ENCODE measurements at places on chromosomes 4 and X.

- H3K4me1 ChIP-seq, result peaks cover 6% of the 10 kb centered on the region
- H3K4me3 ChIP-seq, result no peak overlapping the region
- no peak overlapping the region for H3K27ac ChIP-seq
- no peaks in the 10 kb centered on the region for H3K27me3 ChIP-seq
Observed at GRCh38 chrX:22122510-22122909, 90.4 kb downstream of the PHEX start.

DNA sequence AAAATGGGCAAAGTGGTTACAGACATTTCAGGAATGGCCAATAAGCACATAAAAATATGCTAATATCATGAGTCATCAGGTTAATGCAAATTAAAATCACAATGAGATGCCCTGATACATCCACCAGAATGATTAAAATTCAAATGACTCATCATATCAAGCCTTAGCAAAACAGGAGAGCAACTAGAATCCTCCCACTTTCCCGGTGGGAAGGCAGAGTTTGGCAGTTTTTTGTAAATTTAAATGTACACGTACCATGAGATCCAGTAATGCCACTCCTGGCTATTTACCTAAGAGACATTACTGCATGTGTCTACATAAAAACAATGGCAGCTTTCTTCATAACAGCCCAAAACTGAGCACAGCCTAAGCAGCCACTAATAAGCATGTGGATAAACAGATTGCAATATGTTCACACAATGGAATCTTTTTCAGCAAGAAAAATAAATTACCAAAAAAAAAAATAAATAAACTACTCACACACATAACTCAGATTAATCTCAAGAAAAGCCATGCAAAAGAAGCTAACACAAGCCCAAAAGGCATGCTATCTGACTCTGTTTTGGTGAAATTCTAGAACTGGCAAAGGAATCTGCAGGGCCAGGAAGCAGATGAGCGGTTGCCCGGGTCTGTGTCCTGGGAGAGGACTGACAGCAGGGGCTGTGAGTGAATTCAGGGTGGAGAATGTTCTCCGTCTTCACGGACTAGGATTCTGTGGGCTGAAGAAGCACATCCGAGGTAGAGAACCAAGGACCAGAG is 48.8 kb downstream of the AFAP1 start:
- H3K27me3 ChIP-seq, result no peaks in the 10 kb centered on the region
- peak overlapping the region; percentile 27 for H3K27ac ChIP-seq
- H3K36me3 ChIP-seq, result no peaks in the 10 kb centered on the region
- H3K4me3 ChIP-seq, result no peak overlapping the region

GRCh38 chr4:169050881-169051760 is 41.1 kb upstream of the CBR4 start:
- no peaks in the 10 kb centered on the region for H3K36me3 ChIP-seq
- H3K4me3 ChIP-seq, result no peak overlapping the region
- H3K27me3 ChIP-seq, result peaks cover 15% of the 10 kb centered on the region

- H3K4me3 ChIP-seq, result no peak overlapping the region
- H3K27ac ChIP-seq, result no peak overlapping the region
- DNase-seq, result no peak
- H3K36me3 ChIP-seq, result no peaks in the 10 kb centered on the region
Observed at GRCh38 chr4:186689476-186689875, 34.2 kb downstream of the FAT1 start.

- DNase-seq, result no peak
- no peaks in the 10 kb centered on the region for H3K4me1 ChIP-seq
- H3K27ac ChIP-seq, result no peak overlapping the region
- H3K4me3 ChIP-seq, result no peak overlapping the region
Observed at GRCh38 chrX:153917869-153918268, 8.2 kb downstream of the ARHGAP4 start.

GRCh38 chr4:153036931-153037482 is 100.9 kb downstream of the FHDC1 start:
- H3K4me1 ChIP-seq, result no peaks in the 10 kb centered on the region
- H3K36me3 ChIP-seq, result no peaks in the 10 kb centered on the region
- H3K4me3 ChIP-seq, result no peak overlapping the region
- no peak overlapping the region for H3K27ac ChIP-seq
- DNase-seq, result no peak

DNA sequence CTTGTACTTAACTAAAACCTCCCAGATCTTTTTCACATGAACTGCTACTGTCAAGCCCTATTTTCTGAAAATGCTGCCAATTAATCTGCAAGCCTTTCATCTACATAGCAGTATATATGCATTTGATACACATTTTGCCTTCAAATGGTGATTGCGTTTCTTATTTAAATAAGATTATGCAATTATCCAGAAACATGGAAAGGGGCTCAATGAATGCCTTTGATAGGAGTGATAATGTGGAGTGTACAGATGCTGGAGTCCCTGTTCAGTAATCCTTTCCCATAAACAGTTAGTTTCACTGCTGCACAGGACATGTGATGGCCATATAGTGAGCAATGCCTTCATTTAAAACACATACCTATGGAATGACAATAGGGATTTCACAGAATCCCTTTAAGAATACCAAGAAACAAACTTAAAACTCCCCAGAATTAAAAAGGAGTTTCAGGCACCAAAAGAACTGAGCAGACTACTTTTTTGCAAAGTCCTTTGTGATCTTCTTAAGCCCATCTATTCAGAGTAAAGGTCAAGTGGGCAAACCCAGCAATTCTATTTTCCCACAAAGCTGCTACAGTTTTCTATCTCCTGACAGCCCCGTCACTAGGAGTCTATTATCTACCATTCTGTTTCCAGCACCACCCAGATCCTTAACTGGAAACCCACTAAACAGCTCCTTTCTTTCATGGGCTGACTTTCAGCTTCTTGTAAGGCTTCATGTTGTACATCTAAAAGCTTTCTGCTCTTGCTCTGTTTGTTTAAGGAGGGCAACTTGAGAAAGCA is 120.3 kb downstream of the UNC5C start:
- peak; percentile 19 for DNase-seq
- no peak overlapping the region for H3K4me3 ChIP-seq
- peak overlapping the region; percentile 91 for H3K27ac ChIP-seq

- no peaks in the 10 kb centered on the region for H3K27me3 ChIP-seq
- H3K36me3 ChIP-seq, result no peaks in the 10 kb centered on the region
- H3K27ac ChIP-seq, result peak overlapping the region; percentile 65
- H3K4me1 ChIP-seq, result peaks cover 27% of the 10 kb centered on the region
- peak; percentile 60 for DNase-seq
Observed at GRCh38 chr4:7256984-7257810, 64.9 kb downstream of the SORCS2 start.

GRCh38 chrX:77087529-77088169 is 359.5 kb upstream of the FGF16 start:
- H3K27me3 ChIP-seq, result no peaks in the 10 kb centered on the region
- no peak overlapping the region for H3K27ac ChIP-seq
- H3K4me1 ChIP-seq, result no peaks in the 10 kb centered on the region

DNA sequence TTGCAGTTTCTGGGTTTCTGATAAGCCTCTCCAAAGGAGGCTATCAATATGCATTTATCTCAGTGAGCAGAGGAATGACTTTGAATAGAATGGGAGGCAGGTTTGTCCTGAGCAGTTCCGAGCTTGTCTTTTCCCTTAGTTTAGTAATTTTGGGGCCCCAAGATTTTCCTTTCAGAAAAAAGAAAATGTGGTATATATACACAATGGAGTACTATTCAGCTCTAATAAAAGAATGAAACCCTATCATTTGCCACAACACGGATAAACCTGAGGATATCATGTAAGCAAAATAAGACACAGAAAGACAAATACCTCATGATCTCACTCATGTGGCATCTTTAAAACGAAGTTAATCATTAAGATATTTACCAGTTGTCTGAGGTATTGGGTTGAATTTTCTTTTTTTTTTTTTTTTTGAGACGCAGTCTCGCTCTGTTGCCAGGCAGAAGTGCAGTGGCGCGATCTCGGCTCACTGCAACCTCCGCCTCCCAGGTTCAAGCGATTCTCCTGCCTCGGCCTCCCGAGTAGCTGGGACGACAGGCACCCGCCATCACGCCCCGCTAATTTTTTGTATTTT is 540 bp downstream of the ZNF721 start:
- peaks cover 3% of the 10 kb centered on the region for H3K36me3 ChIP-seq
- DNase-seq, result no peak
- H3K4me3 ChIP-seq, result peak overlapping the region; percentile 80
- H3K27me3 ChIP-seq, result no peaks in the 10 kb centered on the region
- peak overlapping the region; percentile 81 for H3K27ac ChIP-seq

DNA sequence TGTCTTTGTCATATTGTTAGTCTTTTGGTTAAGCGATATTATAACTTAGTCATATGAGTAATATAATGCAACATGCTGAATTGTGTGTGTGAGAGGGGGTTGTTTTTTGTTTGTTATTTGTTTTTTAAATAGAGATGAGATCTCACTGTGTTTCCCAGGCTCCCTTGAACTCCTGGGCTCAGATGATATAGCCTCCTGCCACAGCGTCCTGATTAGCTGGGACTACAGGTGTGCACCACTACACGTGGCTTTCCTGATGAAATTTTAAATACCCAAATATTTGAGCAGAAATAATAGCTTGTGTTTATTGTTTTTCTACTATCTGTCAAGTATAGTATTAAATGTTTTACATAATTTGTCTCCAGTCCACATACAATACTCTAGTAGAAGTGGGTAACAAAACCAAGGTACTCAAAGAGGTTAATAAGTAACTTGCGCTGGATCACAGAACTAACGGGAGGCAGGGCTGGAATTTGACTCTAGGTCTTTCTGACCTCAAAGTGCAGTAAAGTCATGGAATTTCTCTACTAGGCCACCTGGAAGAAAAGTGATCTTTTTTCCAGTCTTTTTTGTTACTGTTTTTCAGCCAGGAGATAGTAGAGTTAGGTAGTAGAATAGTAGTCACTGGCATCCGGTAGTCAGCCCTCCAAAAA is 47.8 kb downstream of the CLCN3 start:
- no peak for DNase-seq
- H3K4me3 ChIP-seq, result no peak overlapping the region
- H3K27ac ChIP-seq, result no peak overlapping the region
- H3K4me1 ChIP-seq, result peaks cover 21% of the 10 kb centered on the region
- H3K36me3 ChIP-seq, result no peaks in the 10 kb centered on the region
- no peaks in the 10 kb centered on the region for H3K27me3 ChIP-seq

- DNase-seq, result peak; percentile 70
- no peak within 1 kb of the TSS for H3K27ac ChIP-seq
- H3K27me3 ChIP-seq, result peaks cover 29% of the 10 kb centered on the region
- H3K4me3 ChIP-seq, result peak within 1 kb of the TSS; percentile 72
- no peaks in the 10 kb centered on the region for H3K4me1 ChIP-seq
Observed at GRCh38 chr4:25030277-25031076, at the start of gene LGI2. TSS of gene LGI2 (minus strand) at chr4:25030946. CDS start at chr4:25030693, 253 bp downstream.

- peak; percentile 37 for DNase-seq
- no peaks in the 10 kb centered on the region for H3K36me3 ChIP-seq
Observed at GRCh38 chrX:95076449-95076848, 1402.4 kb downstream of the FAM133A start.

DNA sequence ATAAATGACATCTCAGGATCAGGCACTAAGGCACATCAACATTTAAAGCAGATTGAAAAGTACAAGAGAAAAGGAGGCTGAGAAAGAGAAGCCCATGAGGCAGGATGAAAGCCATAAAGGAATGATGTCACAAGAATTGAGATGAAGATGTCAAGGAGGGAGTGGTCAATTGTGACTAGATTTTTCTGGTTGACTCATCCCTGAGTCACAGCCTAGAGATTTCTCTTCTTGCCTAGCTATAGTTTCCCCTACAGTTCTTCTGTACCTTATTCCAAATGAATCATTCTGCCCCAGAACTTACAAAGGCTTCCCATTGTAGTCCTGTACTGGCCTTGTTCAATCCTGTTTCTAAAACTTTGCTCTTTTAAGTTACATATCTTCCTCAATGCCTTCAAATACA is 3.4 kb upstream of the USP53 start:
- no peak overlapping the region for H3K4me3 ChIP-seq
- H3K4me1 ChIP-seq, result peaks cover 35% of the 10 kb centered on the region
- no peaks in the 10 kb centered on the region for H3K36me3 ChIP-seq
- no peak for DNase-seq
- no peak overlapping the region for H3K27ac ChIP-seq

- H3K4me3 ChIP-seq, result no peak overlapping the region
- H3K36me3 ChIP-seq, result peaks cover 40% of the 10 kb centered on the region
- no peak for DNase-seq
- H3K27ac ChIP-seq, result no peak overlapping the region
- no peaks in the 10 kb centered on the region for H3K27me3 ChIP-seq
Observed at GRCh38 chr4:119244344-119244743, 31.8 kb downstream of the USP53 start.

GRCh38 chr4:93174598-93174997 is 654.0 kb upstream of the ATOH1 start:
- no peak overlapping the region for H3K27ac ChIP-seq
- no peak for DNase-seq
- H3K4me3 ChIP-seq, result no peak overlapping the region

GRCh38 chr4:118335324-118335723 is 17.5 kb downstream of the PRSS12 start:
- no peaks in the 10 kb centered on the region for H3K4me1 ChIP-seq
- H3K4me3 ChIP-seq, result no peak overlapping the region
- H3K27ac ChIP-seq, result no peak overlapping the region
- no peak for DNase-seq
- H3K36me3 ChIP-seq, result no peaks in the 10 kb centered on the region
- no peaks in the 10 kb centered on the region for H3K27me3 ChIP-seq

- DNase-seq, result no peak
- H3K4me1 ChIP-seq, result no peaks in the 10 kb centered on the region
- H3K27ac ChIP-seq, result no peak overlapping the region
- H3K4me3 ChIP-seq, result no peak overlapping the region
- peaks cover 7% of the 10 kb centered on the region for H3K27me3 ChIP-seq
Observed at GRCh38 chr4:1502501-1502886, 96.3 kb upstream of the NKX1-1 start.

DNA sequence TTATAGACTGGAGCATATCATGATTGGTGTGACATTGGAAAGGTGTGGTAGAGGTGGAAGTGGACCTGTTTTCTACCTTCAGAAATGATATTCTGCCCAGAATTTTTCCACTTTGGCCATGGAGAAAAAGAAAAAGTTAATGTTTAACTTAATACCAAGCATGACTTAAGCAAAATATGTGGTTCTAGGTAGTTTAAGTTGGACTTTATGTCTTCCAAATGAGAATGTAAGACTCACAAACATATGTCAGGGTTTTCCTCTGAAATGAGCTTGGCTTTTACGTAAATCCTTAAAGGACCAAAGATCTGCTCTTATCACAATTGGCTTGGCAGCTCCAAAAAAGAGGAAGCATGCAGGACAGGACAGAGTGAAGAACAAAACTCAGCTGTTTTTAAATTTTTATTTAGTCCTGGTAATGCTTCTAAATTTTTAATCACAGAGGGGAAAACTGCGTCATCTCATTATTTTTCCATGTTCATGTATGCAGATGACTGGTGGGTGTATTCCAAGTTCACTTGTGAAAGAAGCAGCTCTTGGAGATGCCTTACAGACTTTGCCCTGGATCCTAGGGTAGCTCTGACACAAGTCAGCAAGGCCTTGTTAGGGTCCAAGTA is 98.2 kb downstream of the ANK2 start:
- H3K4me3 ChIP-seq, result peak overlapping the region; percentile 27
- H3K4me1 ChIP-seq, result peaks cover 29% of the 10 kb centered on the region
- no peaks in the 10 kb centered on the region for H3K27me3 ChIP-seq
- DNase-seq, result no peak

All from cardiac muscle cell (in vitro differentiated cells and primary cell).